ENCODE measurements at places on chromosomes 2 and 18.

DNA sequence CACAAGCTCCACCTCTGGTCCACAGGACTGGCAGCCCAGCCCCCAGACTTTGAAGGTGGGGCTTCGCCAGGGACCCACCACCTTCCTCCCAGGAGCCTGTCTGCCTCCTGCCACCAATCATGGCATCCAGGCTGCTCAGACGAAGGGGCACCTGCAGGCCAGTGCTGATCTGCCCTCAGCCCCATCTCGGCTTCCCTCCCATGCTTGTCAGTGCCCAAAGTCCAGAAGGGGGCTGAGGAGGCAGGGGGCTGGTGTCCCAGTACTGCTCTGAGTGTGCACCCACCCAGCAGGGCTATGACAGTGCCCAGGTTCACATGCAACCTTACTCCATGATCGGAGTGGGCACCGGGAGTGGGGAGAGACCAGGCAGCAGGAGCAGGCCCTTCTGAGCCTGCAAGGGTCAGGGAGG, 25.3 kb upstream of the RUFY4 start:
- no peak for DNase-seq

DNA sequence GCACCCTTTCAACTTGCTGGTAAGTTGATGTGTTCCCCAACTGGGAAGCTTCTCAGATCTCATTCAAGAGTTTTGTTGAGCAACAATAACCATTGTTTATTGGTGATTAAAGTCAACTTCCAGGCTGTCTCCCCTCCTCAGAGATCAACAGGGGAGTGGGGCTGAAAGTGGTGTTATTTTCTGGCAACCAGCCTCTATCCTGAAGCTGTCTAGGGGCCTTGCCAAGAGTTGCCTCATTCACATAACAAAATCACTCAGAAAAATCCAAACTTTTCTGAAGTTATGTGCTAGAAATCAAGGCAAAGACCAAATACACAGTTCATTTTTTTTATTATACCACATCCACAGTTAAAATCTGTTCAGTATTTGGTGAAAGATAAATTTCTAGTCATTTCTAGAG, 788.4 kb downstream of the LRRTM4 start:
- no peak for DNase-seq

GRCh38 chr2:241540401-241540770, 18.2 kb upstream of the BOK start:
- DNase-seq, result no peak

DNA sequence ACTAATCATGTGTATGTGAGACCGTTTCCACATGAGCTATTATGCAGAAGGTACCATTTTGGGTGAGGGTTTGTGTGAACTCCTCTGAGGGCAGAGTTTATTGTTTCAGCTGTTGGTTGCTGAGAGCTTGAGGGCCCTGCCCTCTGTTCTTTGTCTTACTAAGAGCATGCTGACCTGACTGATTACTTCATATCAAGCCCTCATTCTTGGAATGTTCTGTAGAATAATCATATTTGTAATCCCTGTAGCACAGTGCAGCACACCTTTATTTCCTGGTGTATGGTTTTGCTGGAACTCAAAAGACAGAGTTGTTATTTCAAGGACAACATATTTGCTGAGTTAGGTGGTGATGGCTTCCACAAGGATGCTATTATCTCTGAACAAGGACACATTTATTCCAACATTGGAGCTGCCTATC, 118.5 kb downstream of the GALNT3 start:
- DNase-seq, result no peak

DNA sequence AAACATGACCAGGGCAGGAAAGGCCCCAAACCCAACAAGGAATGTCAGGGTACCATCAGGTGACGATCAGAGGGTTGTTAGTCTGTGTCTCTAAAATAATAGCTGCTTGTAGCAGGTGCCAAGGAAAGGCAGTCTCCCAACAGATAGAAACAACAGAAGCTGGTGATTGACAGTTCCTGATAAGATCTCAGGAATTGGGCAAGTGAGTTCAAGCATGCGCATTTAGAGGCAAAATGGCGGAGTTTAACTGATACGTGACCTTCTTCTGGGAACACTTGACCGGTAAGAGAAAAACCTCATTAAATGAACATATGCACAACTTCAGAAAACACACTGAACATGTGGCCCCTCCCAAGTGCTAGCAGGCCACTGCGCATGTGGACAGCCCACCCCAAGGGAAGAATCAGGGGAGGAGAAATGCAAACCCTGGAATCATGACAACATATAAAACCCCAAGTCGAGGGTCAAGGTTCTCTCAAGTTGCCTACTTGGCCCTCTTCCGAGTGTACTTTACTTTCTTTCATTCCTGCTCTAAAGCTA, 664.9 kb downstream of the KCNJ3 start:
- no peak for DNase-seq

Data from stimulated activated CD8-positive, alpha-beta memory T cell treated with anti-CD3 and anti-CD28 coated beads, Interleukin-15, amount 100 ng/mL, for 24 hours (primary cell).